ENCODE measurements at places on chromosomes 2 and 18.

GRCh38 chr2:16828828-16829160 is 163.2 kb upstream of the CYRIA start:
- no peak for DNase-seq

- DNase-seq, result no peak
Measured at GRCh38 chr2:138028538-138028937, 64.3 kb downstream of the HNMT start.

DNA sequence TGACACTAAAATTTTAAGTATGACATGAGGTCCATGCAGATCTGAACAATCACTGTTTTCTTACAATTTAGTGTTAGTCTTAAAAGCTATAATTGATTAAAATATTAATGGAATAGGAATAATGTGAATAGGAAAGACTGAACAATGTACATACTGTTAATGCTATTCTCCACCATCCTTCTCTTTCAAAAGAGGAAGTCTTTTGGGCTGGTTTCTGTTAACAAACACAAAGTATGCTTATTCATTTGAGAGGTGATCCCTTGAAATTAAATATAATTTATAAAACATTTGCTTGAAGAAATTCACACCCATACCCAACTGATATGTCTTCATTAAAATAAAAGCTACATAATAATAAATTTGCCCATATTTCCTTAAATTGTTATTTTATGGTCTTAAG is 2.3 kb downstream of the STPG4 start:
- DNase-seq, result no peak

DNA sequence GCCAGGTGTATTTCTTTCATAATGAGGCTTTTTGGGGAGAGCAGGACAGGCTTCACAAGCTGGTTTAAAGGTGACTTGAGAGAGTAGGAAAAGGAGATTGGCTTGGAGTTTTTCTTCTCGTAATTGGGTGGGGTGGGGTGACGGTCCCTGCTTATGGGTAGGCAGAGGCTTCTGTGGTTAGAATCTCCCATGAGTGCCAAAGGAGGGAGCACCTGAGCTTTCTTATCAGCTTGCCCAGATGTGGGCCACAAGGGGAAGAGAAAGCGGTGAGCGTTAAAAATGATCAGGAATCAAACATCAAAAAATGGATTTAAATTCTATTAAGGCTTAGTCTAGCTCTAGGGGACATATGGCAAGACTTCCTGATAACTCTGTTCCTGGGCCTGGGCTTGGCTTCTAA is 9.7 kb upstream of the PNPT1 start:
- DNase-seq, result no peak

Measured in COR-L47 (cell line).